Upper lobe of left lung (tissue), 6 donors: ENCODE measurements at places on chromosomes 1 and 21. TPM values are rescaled to one million over a fixed set of nuclear protein-coding genes. Genes with fewer than 3 reads are reported as not detected.

DNA sequence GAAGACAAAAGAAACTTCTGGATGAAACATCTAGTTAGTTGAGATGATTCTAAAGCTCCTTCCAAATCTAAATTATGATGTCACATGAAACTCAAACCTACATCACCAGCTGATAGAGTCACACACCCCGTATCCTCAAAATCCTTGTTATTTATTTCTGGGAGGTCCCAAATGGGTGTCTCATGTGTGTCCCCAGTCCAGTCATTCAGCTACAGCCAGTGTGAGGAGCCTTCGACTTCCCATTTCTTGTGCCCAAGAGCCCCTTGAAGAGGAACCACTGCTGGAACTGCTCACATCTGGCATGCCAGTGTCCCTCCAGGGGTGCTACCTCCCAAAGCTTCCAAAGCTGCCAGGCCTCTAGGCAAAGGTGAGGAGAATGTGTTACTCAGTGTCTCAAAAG lies 32.5 kb upstream of the KCNA3 start:
- peak; percentile 31 for DNase-seq
- no peaks in the 10 kb centered on the region for H3K27me3 ChIP-seq
- no peak overlapping the region for H3K4me3 ChIP-seq
- H3K36me3 ChIP-seq, result no peaks in the 10 kb centered on the region
- H3K27ac ChIP-seq, result no peak overlapping the region

DNA sequence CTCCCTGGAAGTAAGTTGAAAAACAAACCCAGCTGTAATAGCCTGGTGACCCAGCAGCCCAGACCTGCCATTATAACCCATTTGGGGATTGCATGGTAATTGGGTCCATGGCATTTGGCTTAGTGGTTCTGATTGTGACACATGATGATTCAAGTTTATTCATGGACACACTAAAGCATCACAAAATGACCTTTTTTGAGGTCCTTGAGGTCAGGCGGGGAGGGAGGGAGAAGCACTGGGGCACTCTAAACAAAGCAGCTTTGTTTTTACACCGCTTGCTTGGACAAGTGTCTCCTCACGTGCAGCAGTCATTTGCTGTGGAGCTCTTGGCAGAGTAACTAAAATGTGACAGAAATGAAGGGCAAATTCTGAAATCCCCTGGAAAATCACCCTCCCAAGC lies 241.0 kb upstream of the SGIP1 start:
- H3K4me1 ChIP-seq, result no peaks in the 10 kb centered on the region
- H3K27ac ChIP-seq, result no peak overlapping the region
- H3K27me3 ChIP-seq, result no peaks in the 10 kb centered on the region
- DNase-seq, result no peak
- no peak overlapping the region for H3K4me3 ChIP-seq
- H3K36me3 ChIP-seq, result no peaks in the 10 kb centered on the region

DNA sequence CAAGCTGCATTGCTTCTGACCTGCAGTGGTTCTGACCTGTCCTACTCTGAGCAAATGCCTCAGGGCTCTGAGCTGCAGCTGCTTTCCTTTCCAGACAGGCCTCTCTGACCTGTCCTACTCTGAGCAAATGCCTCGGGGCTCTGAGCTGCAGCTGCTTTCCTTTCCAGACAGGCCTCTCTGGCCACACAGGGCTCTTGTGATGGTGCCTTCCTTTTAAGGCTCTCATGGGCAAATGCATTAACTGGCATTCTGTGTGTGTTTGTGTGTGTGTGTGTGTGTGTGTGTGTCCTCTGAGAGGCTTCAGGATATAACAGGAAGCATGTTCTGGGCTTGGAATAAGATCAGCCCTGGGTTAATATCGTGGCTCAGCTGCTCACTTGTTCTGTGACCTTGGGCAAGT lies 131.3 kb downstream of the NTPCR start:
- H3K4me3 ChIP-seq, result no peak overlapping the region
- no peak overlapping the region for H3K27ac ChIP-seq
- peaks cover 9% of the 10 kb centered on the region for H3K4me1 ChIP-seq
- H3K27me3 ChIP-seq, result no peaks in the 10 kb centered on the region
- DNase-seq, result no peak

DNA sequence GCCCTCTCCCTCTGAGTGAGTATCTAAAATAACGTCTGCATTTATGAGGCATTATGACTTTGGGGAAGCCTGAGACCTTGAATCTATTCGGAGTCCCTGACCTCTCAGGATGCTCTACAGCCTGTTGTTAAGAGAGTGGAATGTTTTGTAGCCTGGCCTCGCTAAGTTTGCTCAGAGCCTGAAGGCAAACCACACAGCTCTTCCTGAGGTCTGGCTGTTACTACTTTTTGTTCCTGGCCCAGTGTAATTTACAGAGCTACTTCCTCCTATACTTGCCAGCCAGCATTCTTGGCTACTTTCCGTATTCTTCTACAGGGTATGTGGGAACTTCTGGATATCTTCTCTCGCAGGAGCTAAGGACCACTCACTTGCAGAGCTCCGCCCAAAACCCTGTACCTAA lies 3.6 kb upstream of the ZMYM4 start:
- peak overlapping the region; percentile 43 for H3K27ac ChIP-seq
- H3K36me3 ChIP-seq, result no peaks in the 10 kb centered on the region
- no peak for DNase-seq
- H3K4me3 ChIP-seq, result no peak overlapping the region

DNA sequence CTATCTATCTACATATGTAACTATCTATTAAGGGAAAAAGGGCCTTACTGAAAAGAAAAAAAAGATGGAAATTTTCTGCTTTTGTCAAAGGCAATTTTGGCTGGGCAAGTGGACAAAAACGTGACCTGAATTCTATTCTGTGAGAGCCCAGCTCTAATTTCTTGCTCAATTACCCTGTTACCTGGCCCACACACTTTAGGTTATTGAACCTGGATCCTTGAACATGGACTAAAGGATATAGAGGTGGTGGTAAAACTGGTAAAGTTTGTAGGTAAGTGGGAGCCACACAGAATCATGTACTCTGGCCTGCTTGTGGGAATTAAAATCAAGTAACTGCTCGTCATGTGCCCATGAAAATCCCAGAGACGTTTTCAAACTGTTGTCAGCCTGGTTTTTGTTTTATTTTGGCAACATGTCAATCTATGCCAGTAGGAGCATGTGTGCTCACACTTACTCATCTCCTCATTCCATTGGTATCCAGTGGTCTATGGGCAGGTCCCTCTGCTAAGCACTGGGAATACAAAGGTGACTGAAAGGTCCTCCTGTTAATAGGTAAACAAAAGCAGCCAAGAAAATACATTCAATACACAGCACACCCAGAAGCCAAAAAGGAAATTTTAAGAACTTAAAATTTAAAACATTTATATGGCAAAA lies 113.7 kb upstream of the WARS2 start:
- H3K4me3 ChIP-seq, result no peak overlapping the region
- no peak overlapping the region for H3K27ac ChIP-seq
- no peaks in the 10 kb centered on the region for H3K4me1 ChIP-seq
- no peaks in the 10 kb centered on the region for H3K27me3 ChIP-seq

- DNase-seq, result no peak
- H3K27ac ChIP-seq, result no peak overlapping the region
- H3K4me3 ChIP-seq, result no peak overlapping the region
- H3K27me3 ChIP-seq, result no peaks in the 10 kb centered on the region
- peaks cover 6% of the 10 kb centered on the region for H3K4me1 ChIP-seq
- H3K36me3 ChIP-seq, result no peaks in the 10 kb centered on the region
These were observed 17.4 kb downstream of the BMP8A start for GRCh38 chr1:39508857-39509305.

GRCh38 chr1:222109836-222110235 lies 367.9 kb upstream of the DUSP10 start:
- H3K27ac ChIP-seq, result no peak overlapping the region
- no peaks in the 10 kb centered on the region for H3K27me3 ChIP-seq
- no peaks in the 10 kb centered on the region for H3K4me1 ChIP-seq

GRCh38 chr1:184637664-184638240 lies 116.9 kb downstream of the EDEM3 start:
- no peaks in the 10 kb centered on the region for H3K27me3 ChIP-seq
- H3K4me1 ChIP-seq, result peaks cover 12% of the 10 kb centered on the region
- no peak for DNase-seq
- H3K36me3 ChIP-seq, result no peaks in the 10 kb centered on the region
- no peak overlapping the region for H3K27ac ChIP-seq
- no peak overlapping the region for H3K4me3 ChIP-seq

GRCh38 chr1:185267301-185267700 lies 49.7 kb downstream of the IVNS1ABP start:
- H3K4me3 ChIP-seq, result no peak overlapping the region
- no peak for DNase-seq
- H3K27ac ChIP-seq, result no peak overlapping the region
- no peaks in the 10 kb centered on the region for H3K27me3 ChIP-seq

DNA sequence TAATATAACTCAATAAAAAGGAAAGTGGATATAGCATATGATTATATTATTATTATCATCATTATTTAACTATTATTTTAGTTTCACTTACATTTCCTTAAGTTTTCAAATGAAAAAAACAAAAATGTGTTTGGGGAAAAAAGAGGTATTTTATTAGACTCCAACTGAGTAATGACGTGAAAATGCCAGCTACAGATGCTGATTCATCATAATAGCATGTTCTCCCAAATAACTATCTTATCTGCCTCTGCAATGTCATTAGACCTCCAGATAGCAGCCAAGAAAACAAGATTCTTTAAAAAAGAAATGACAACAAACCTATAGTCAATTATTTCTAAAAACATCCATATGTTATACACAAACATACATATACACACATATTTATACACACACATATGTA lies 1071.9 kb upstream of the TMPRSS15 start:
- H3K27ac ChIP-seq, result no peak overlapping the region
- no peak for DNase-seq
- H3K27me3 ChIP-seq, result no peaks in the 10 kb centered on the region

GRCh38 chr1:41152622-41153044 lies 89.5 kb downstream of the SCMH1 start:
- no peak overlapping the region for H3K27ac ChIP-seq
- H3K36me3 ChIP-seq, result no peaks in the 10 kb centered on the region
- DNase-seq, result no peak
- no peak overlapping the region for H3K4me3 ChIP-seq

- peaks cover 16% of the 10 kb centered on the region for H3K4me1 ChIP-seq
- H3K4me3 ChIP-seq, result no peak overlapping the region
- peaks cover 2% of the 10 kb centered on the region for H3K27me3 ChIP-seq
- H3K36me3 ChIP-seq, result no peaks in the 10 kb centered on the region
- H3K27ac ChIP-seq, result no peak overlapping the region
These were observed 4.4 kb upstream of the ADAMTS1 start for GRCh38 chr21:26849428-26850115.

- no peak overlapping the region for H3K27ac ChIP-seq
- no peaks in the 10 kb centered on the region for H3K27me3 ChIP-seq
- no peak for DNase-seq
- H3K4me3 ChIP-seq, result no peak overlapping the region
These were observed 56.1 kb downstream of the GADD45A start for GRCh38 chr1:67741121-67741520.

- no peaks in the 10 kb centered on the region for H3K4me1 ChIP-seq
- H3K4me3 ChIP-seq, result peak overlapping the region; percentile 40
- no peaks in the 10 kb centered on the region for H3K27me3 ChIP-seq
- no peaks in the 10 kb centered on the region for H3K36me3 ChIP-seq
These were observed 494.7 kb upstream of the ADGRL2 start for GRCh38 chr1:81305997-81306452.

GRCh38 chr1:173869021-173869359 lies 810 bp downstream of the ZBTB37 start:
- H3K4me3 ChIP-seq, result peak overlapping the region; percentile 80
- no peak for DNase-seq
- H3K27ac ChIP-seq, result peak overlapping the region; percentile 94
- peaks cover 29% of the 10 kb centered on the region for H3K36me3 ChIP-seq
- peaks cover 50% of the 10 kb centered on the region for H3K4me1 ChIP-seq

- H3K27me3 ChIP-seq, result no peaks in the 10 kb centered on the region
- H3K36me3 ChIP-seq, result peaks cover 70% of the 10 kb centered on the region
- H3K4me3 ChIP-seq, result no peak overlapping the region
These were observed 7.5 kb downstream of the ZNF692 start for GRCh38 chr1:248851390-248851789.

DNA sequence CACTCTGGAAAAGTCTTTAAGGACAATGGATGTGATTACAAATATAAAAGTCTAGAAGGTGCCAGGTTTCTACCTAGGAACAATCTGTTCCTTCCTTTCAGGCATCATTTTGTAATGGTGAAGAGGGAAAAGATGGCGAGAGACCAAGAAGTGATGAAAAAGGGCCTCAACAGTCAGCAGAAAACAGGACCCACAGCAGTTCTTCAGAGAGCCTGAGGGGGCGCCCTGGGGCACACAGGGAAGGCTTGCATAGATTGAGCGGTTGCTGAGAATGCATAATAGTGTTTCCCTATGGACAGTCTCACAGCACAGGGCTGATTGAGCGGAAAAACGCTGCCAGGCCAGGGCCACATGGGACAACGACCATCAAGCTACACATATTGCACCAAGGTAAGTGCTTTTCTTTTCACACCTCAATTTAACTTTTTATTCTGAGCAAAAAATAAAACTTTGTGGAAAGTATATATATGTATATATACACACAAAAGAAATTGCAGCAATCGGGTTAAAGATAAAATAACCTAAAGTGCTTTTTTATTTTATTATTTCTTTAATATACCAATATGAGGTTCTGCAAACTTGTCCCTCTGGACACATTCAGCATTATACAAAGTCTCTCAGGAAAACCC lies 3.1 kb upstream of the YRDC start:
- H3K27me3 ChIP-seq, result no peaks in the 10 kb centered on the region
- H3K4me1 ChIP-seq, result peaks cover 28% of the 10 kb centered on the region
- peaks cover 17% of the 10 kb centered on the region for H3K36me3 ChIP-seq
- H3K4me3 ChIP-seq, result no peak overlapping the region

DNA sequence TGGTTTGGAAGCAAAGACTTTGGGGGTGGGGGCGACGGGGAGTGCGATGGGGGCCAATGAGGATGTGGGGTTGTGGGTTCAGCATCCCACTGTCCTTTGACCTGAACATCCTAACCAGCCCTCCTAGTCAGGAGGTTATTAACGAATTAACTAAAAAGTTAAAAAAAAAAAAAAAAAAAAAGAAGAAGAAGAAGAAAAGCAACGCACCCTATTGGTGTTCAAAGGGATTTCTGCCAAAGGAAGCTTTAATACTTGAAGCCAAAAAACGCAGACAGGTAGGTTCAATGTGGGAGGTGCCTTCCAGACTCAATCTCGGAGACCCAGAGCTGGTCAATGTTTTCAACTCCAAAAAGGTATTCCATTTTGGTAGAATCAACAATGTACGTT lies 2.2 kb downstream of the CLIC6 start:
- no peaks in the 10 kb centered on the region for H3K27me3 ChIP-seq
- no peak for DNase-seq
- no peak overlapping the region for H3K27ac ChIP-seq
- peaks cover 14% of the 10 kb centered on the region for H3K4me1 ChIP-seq

AK5 gene
- not detected for total RNA-seq

ACTN2 gene
- total RNA-seq, result 11.5 TPM

ADGRL4 gene
- 13.4 TPM for total RNA-seq

RC3H1 gene
- 31.8 TPM for total RNA-seq

RGS1 gene
- total RNA-seq, result 96.0 TPM

CRNN gene
- not detected for total RNA-seq

AGBL4 gene
- total RNA-seq, result 0.94 TPM

SH3BGRL3 gene
- total RNA-seq, result 204 TPM

CDA gene
- total RNA-seq, result 3.1 TPM

GADD45A gene
- 24.4 TPM for total RNA-seq

TCEANC2 gene
- total RNA-seq, result 6.8 TPM

S100A8 gene
- total RNA-seq, result 246 TPM

KCNN3 gene
- 2.8 TPM for total RNA-seq
